ENCODE measurements at places on chromosomes 3 and 15.

DNA sequence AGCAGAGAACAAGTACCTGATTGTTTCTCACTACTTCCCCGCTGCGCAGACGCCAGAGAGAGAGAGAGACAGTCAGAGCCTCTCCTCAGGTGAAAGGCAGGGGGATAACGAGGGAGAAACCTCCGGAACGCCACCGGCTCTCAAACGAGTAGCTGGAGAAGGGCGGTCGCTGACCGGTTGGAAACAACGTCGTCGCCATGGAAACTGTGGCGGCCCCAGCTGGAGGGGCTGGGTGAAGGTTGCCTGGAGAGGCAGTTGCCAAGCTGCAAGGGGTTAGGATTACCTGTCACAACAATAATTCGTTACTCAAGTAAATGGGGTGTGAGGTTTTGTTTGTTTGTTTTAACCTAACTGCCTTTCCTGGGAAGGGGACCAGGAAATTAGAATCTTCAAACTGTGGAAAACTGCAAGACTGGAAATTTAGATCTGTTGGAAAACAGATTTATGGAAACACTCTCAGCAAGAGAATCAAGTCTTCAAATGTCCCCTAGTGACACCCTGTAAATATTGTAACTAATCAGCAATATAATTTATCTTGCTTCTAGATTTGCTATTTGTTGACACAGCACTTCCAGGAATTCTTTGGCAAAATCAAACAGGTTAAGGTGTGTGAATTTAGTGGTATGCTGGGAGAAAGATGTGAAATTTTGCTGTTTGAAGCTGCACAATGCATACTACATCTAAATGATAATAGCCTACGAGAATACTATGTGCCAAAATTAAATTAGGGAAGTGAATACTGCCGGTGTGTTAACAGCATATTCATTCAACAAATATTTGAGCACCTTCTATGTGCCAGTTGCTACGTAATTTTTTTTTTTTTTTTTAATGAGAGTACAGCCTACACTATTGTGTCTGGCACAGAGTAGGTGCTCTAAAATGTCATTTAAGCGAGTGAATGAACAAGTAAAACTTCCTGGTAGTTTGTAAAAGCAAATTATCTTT lies at the start of gene DNAH12:
DNAH12 (minus strand) TSS at position 164 of the 945 bp plus-strand sequence. CDS start 1,474 bp downstream, outside the sequence.
- peak; percentile 62 for DNase-seq

- DNase-seq: no peak
Observed at GRCh38 chr3:151386056-151386455, 1.5 kb upstream of the P2RY12 start.

DNA sequence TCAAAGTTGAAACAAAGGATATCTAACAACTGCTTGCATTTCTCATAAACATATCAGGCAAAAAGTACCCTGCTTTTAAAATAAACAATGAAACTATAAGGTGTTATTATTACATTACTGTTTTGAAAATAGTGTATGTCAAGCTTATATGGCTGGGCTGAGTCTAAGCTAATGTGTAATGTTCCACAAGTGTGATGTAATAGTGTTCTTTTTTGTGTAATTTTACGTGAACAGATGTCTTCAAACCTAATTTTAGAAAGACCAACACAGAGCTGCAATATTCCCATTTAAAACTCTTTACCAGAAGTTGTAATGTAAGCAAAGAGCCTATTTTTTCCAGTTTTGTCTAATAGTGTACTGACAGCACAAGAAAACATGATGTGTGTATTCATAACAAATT lies 34.0 kb downstream of the MINDY2 start:
- no peak for DNase-seq

DNA sequence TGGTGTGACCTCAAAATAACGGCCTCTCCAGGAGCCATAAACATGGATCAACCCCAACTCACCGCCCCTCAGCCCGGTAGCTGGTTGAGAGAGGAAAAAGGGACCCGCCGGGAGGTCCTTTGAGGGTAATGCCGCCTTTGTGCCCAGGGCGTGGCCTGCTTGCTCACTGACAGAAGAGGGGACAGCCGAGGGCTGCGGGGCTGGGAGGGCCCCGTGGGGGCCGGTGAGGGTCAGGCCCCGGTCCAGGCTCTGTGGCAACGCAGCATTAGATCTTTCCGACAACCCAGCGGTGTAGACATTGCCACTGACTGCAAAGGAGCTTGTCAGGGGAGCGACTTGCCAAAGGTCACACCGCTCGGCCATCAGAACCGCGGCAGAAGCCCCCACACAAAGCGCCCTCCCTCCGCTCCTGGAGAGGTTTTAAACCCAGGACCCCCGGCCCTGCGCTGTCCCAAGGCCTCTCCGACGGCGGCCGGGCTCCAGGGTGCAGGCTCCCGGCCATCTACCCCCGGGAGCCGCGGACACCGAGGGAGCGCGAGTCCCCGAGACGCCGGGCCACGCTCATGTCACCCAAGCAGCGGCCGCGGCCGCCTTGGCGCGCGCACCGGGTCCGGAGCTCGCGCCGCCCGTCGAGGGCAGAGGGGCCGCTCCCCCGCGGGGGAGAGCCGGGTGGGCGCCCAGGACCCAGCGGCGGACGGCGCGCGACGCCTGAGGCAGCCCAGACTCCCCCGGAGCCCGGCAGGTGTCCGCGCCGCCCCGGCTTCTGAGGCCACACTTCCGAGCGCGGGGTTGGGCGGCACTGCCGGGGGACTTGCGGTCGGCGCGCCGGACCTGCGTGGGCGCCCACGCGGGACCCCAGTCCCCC lies 975 bp downstream of the PCSK6 start:
- no peak for DNase-seq

DNA sequence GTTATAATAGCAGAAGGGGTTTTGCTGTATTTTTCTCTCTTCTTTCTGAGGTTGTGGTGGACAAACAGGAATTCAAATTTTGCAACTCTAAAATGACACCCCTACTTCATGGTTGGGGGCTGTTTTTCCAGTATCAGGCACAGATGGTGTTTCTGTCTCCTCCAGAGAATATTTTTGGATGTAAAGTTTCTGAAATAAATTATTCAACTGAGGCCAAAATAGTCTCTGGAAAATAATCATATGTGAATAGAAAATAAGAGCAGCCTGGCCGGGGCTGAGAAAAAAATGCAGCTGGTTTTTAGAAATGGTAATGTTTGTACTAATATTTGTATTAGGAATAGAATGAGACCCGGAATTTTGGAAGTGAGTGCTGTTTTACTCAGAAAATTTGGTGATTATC lies 121.3 kb upstream of the ADAMTS9 start:
- DNase-seq: no peak

DNA sequence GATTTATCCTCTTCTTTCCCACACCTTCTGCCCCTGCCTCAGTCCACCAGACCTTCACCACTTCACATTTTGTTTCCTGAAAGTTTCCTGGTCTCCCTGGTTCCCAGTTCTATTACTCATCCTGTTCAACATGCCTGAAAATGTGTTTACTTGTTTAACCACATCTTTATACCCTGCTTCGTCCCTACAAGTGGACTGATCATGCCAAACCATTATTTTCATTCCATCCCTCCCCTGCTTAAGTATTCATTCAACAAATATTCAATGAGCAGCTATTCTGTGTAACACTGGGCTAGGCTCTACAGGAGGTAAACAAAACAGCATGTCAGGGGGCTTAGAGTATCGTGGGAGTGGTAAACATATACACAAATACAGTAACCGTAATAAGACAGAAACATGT lies 5.5 kb downstream of the MYO5A start:
- no peak for DNase-seq

Data from DMS79 (cell line).